ENCODE measurements at places on chromosomes 6 and 20.

GRCh38 chr20:23235173-23236027 is 115.2 kb upstream of the NXT1 start:
- DNase-seq, result peak; percentile 5

DNA sequence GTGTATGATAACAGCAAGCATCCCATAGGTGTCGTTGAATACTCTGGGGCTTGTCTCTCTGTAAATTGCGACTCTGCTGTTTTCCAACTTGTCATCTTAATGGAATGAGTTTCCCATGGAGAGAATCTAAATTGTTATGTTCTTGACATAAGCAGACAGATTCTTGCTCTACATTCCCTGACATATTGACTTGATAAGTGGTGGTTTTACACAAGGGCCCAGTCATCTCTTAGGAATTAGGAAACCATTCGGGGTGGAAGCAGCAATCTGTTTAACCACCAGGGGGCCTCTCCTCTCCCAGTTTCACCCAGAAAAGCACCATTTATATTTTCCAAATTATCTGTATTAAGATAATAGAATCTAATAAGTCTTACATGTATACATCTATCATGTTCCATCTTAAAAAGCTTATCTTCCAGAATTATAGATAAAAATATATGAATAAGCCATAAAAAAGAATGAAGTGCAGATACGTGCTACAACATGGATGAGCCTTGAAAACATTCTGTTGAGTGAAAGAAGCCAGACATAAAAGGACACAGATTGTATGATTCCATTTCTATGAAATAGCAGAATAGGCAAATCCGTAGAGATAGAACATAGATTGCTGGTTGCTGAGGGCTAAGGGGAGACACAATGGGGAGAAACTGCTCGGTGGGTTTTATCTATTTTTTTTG is 23.1 kb upstream of the MROH8 start:
- DNase-seq, result peak; percentile 5

DNA sequence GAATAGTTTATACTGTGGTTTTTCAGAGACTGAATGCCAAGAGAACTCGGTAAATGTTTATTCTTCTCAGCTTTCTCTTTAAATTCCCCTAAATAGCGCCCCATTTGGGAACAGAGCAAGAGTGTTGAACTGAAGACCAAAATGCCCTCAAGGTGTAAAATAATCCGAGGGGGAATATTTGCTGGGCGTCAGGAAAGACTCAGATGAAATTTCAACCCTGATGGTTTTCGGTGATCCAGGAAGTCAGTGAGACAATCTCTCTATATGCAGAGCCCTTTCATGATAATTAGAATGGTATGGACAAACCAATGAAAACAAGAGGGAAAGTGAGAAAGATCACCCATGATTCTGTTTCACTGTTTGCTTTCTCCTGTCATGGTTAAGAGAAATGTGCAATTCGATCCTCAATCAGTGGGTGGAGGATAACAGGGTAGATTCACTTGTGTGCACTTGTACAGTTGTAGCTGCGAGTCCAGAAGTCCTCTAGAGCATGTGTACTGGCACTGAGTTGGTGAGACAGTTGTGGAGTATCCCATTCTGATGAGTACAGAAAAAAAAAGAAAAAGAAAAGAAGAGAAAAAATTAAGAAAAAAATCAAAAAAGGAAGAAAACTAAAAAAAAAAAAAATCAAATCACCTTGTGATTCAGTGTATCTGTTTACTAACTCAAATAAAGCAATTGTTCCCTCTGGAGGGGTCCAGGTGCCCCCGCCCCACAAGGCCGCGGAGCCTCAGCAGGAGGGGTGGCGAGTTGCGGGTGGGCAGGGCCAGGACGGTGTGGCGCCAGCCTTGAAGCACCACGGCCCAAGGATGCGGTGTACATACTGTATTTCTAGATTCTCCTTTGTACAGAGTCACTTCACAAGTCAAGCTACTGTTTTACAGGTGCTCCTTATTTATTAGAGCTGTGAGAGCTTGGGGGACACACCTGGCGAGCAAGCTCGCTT is 164.9 kb downstream of the SCML4 start:
- DNase-seq, result no peak

GRCh38 chr6:9745966-9746365 is 668.9 kb downstream of the TFAP2A start:
- DNase-seq, result no peak

GRCh38 chr6:16783509-16783908 is 22.2 kb upstream of the ATXN1 start:
- DNase-seq, result no peak

GRCh38 chr20:16819483-16819882 is 71.3 kb downstream of the OTOR start:
- DNase-seq, result no peak

- DNase-seq, result no peak
These were observed 80.2 kb upstream of the ASF1A start for GRCh38 chr6:118813775-118814174.

DNA sequence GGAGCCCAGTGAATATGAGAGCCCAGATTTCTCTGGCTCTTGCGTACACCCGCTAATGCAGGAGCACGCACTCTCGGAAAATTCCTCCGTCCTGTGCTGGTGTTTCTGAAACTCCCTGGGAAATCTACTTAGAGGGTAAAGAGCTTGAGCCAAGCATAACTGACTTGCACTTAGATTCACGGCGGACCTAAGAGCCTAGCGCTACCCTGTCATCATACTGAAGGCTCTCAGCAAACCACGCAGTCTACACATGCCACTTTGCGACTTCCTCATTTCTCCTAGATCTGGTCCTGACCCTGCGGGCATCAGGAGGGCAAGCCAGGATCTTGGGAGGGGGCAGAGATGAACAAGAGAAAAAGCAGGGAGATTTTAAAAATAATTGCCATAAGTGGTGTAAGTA is 324.7 kb downstream of the CD83 start:
- DNase-seq, result no peak

GRCh38 chr20:63738687-63739129 is 868 bp upstream of the SLC2A4RG start:
- no peak for DNase-seq
